HS-5 (cell line): ENCODE measurements at places on chromosomes 2 and 18.
A peak's percentile ranks its signal among the peaks of the same experiment; 100 is the strongest.

- DNase-seq: no peak
These were observed 10.6 kb downstream of the CFLAR start for GRCh38 chr2:201126308-201127151.

DNA sequence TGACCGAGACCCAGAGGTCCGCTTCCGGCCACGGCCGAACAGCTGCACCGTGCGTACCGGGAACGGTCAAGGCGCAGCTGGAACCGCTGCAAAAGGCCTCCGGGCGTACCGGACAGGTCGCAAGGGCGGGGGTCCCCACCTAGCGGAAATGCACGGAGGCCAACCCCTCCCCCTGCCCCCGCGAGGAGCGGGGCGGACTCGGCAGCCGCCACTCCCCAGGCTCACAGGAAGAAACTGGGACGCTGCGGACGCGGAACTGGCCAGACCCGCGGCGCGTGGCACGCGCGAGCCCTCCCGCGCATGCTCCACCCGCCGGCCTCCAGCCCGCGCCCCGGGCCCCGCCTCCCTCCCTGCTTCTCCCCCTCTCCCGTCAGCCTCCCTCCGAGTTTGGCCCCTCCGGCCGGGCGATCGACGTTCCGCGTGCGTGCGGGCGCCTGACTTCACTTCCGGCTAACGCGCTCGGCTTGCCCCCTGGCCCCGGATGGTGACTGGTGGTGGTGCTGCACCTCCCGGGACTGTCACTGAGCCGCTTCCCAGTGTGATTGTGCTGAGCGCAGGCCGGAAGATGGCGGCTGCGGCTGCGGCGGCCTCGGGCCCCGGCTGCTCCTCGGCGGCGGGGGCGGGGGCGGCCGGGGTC lies at the start of gene BIRC6:
TSS of gene BIRC6 (plus strand) at position 343 of the 637 bp plus-strand sequence. CDS start at position 482, 139 bp downstream.
- peak; percentile 79 for DNase-seq

DNA sequence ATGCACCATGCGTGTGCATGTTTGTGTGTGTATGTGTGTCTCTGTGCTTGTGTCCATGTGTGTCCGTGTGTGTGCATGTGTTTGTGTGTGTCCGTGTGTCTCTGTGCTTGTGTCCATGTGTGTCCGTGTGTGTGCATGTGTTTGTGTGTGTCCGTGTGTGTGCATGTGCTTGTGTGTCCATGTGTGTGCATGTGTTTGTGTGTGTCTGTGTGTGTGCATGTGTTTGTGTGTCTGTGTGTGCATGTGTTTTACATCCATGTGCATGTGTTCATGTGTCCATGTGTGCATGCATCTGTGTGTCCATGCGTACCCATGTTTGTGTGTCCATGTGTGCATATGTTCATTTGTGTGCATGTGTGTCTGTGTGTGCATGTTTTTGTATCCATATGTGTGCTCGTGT lies 100.5 kb downstream of the LBH start:
- DNase-seq: no peak

DNA sequence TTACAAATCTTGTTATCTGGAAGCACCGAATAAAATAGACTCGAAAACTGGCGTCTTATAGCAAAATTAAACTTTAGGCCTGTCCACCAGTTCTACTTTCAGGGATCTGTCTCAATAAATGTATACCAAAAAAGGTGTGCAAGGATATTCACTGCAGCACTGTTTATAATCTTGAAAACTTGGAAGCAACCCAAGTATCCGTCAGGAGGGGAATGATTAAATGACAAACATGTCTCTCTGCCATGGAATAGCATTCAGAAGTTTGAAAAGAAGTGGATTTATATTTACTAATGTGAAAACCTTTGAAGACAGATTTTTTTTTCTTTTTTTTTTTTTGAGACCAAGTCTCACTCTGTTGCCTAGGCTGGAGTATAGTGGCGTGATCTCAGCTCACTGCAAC lies 32.3 kb upstream of the SATB2 start:
- DNase-seq: no peak

GRCh38 chr2:238636269-238637073 lies 209.7 kb downstream of the ASB1 start:
- DNase-seq: peak; percentile 85

DNA sequence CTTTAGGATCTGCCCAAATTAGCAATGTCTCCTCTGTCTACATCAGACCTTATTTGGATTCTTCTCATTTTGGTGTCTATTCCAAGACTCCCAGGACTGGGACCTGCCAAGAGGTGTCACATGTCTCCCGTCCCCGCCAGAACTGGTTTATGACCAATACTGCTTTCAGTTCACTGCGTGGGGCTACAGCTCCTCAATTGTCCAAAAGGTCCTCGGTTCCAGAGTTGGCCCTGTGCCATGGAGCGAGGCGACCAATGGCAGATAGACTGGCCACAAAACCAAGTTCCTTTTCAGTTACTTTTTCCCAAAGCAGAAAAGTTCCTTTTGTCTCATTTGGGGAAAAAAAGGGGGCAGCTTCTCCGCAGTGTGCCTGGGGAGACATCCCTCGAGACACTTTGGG lies 144.1 kb upstream of the ZNF236 start:
- no peak for DNase-seq

- no peak for DNase-seq
These were observed 6.2 kb upstream of the ALPG start for GRCh38 chr2:232400256-232401015.

GRCh38 chr2:73202156-73203054 lies at the start of gene NOTO:
Gene NOTO (plus strand): TSS chr2:73202574. CDS start chr2:73202667, 93 bp downstream.
- DNase-seq: no peak

GRCh38 chr2:47016172-47016913 lies 100.7 kb upstream of the MCFD2 start:
- peak; percentile 85 for DNase-seq

- DNase-seq: no peak
These were observed 194.5 kb upstream of the LRRTM1 start for GRCh38 chr2:80499095-80499494.

DNA sequence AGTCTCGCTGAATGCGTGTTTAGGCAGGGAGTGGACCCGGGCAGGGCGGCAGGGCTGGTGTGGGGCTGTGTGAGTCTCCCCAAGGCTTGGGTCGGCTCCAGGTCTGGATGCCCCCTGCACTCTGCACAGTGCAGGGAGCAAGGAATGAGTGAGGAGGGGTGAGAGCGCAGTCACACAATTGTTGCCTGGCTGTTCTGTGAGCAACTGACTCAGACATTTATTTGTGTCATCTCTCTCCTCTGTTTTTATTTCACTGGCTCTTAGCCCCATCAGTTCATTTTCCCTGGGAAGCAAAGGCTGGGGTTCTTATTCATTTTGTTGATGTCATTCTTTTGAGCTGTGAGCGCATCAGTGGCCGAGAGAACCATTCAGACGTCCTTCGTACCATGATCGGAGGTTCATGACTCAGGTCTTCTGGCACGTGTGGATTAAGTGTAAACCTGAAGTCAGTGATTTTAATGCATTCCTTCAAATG lies 61.1 kb downstream of the GATA6 start:
- no peak for DNase-seq

DNA sequence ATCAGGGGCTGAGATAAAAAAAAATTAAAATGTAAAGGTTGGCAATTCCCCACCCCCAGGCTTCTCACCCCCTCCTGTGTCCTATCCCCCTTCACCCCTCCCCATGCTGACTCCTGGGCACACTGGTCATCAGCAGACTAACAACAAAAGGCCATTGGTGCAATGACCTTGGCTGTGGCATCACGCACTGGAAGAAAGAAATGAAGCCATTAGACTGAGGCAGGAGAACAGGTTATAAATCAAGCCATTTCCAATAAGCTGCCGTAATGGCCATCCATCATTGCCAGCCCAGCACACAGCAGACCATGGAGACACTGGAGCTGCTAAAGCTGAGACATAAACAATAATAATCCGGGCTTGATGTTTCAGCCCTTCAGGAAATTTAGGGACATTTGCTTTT lies 342.4 kb upstream of the ETAA1 start:
- no peak for DNase-seq

DNA sequence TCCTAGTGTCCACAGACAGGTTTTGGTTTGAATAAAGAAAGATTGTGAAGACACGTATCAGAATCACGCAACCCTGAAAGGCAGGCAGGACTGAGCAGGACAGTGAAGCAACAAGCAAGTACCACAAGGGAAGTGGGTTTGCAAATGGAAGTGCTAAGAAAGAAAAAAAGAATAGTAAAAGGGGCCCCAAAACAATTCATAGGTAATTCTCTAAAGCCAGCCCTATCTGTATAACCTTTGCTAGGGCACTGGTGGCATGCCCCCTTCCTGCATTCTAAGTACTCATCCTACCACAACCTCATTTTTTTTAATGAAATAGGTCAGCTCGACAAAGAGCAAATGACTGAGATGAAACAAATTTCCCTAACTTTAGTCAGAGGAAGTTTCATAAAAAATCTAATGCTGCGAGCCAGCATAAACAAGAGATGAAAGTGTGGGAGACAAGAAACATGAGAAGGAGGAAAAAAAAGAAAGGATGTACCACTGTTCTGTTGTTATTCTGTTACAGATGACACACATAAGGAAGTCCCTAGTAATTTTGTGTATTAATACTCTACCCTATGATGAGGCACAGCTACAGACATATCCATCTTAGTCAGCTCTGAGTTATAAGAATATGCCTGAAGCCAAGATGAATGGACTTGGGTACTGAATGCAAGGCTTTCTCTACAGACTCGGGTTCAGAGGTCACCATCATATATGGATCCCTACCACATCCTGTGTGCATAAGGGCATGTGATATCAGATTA lies 32.2 kb downstream of the IKZF2 start:
- peak; percentile 52 for DNase-seq

DNA sequence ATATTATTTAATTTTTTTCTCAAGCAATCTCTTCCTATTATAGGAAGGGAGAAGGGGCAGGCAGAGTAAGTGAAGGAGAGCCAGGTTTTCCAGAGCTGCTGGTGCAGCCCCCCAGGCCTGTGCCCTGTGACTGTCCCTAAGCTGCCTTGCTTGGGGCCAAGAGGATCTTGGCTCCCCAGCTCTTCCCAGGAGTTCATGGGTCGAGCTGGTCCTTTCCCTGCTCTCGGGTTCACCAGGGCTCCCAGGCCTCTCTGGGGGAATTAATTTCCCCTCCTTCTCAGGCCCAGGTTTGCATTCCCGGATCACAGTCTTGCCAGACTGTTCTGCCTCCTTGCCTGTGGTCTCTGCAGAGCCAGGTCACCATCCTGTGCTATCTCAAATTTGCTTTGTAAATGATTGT lies 12.7 kb upstream of the TMEM131 start:
- DNase-seq: no peak

- no peak for DNase-seq
These were observed 19.1 kb downstream of the MAPRE2 start for GRCh38 chr18:35060122-35060815.

GRCh38 chr2:158600155-158600802 lies 143.5 kb downstream of the PKP4 start:
- peak; percentile 94 for DNase-seq

DNA sequence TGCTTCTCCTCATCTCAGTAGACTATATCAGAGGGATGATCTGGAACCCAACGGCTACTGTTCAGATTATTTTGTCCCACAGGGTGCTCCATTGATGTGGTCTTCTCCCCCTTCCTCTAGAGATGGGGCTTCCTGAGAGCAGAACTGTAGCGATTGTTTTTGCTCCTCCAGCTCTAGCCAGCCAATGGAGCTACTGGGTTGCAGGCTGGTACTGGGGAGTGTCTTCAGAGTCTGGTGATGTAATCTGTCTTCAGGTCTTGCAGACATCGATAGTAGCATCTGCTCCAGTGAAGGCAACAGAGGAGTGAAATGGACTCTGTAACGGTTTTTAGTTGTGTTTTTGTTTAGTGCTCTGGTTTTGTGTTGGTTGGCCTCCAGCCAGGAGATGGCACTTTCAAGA lies 621.9 kb downstream of the RNF144A start:
- DNase-seq: no peak

DNA sequence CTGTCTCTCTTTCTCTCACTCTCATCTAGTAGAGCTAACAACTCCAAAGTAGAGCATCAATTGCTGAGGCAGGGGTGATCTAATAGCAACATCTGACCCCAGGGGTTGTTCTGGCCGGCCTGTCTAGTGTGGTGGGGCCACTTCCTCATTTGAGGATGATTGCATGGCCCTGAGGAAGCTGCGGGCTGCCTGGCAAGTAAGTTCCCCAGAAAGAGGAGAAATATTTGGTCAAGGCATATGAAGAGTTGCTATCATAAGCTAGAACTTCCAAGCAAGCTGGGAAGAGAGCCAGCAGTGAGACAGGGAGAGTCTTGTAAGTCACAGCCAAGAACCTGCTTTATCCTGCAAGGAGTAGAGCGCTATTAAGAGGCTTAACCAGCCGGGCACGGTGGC lies 50.8 kb upstream of the TMEM87B start:
- DNase-seq: no peak

DNA sequence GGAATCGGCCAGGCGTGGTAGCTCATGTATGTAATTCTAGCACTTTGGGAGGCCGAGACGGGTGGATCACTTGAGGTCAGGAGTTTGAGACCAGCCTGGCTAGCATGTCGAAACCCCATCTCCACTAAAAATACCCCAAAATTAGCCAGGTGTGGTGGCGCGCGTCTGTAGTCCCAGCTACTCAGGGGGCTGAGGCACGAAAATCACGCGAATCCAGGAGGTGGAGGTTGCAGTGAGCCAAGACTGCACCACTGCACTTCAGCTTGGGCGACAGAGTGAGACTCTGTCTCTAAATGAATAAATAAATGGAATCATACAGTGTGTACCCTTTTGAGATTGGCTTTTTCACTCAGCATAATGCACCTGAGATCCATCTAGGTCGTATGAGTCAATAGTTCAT lies 19.4 kb upstream of the TTC39C start:
- no peak for DNase-seq

DNA sequence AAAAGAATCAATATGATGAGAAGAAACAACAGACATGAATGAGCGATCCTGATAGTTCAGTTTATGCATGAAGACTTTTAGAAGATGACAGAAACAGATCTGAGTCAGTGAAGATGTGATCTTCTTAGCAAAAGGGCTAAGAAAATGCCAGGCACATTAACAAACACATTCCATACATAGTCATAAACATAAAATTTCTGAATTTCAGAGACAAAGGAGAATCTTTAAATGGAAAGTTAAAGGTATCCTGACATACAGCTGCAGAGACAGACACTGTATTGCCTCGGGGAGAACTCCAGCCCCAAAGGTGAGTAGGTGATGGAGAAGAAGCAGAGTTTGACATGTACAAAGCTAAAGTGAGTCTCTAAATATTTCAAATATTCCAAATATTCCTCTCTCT lies 40.6 kb upstream of the FN1 start:
- DNase-seq: no peak

GRCh38 chr18:21742315-21742687 lies 1.7 kb downstream of the MIB1 start:
- DNase-seq: no peak

- no peak for DNase-seq
These were observed 104.7 kb downstream of the CD226 start for GRCh38 chr18:69843015-69843414.

GRCh38 chr18:50727721-50728471 lies 91.9 kb downstream of the MRO start:
- DNase-seq: no peak

- DNase-seq: no peak
These were observed 605.3 kb upstream of the ZNF804A start for GRCh38 chr2:183993052-183993451.

GRCh38 chr18:51862051-51862715 lies 477.8 kb upstream of the DCC start:
- DNase-seq: no peak

- no peak for DNase-seq
These were observed 50.9 kb downstream of the LRPPRC start for GRCh38 chr2:43944915-43945314.

GRCh38 chr2:196361606-196362326 lies 190.4 kb upstream of the STK17B start:
- no peak for DNase-seq

- DNase-seq: no peak
These were observed 73.9 kb upstream of the SIX2 start for GRCh38 chr2:45083175-45083574.
